Tibial nerve (tissue), 4 donors: ENCODE measurements at places on chromosomes 2 and 18.

DNA sequence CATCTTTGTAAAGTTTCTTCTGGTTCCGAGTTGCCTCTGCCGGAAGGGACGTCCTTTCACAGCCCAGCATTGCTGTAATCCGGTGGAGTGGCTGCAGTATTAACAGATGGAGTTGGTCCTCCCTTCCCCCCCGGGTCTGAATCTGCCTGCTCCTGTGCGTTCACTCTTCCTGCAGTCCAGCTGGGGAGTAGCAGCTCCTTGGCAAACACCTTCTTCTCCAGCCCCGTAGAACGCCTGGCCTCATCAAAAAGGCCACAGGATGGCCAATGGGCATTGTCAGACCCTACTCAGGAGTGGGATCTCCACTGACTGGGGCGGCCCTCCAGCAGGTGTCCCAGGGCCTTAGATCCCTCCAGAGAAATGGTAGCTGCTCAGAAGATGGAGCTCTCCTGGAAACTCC lies 234.0 kb downstream of the FAM210A start:
- DNase-seq = no peak

DNA sequence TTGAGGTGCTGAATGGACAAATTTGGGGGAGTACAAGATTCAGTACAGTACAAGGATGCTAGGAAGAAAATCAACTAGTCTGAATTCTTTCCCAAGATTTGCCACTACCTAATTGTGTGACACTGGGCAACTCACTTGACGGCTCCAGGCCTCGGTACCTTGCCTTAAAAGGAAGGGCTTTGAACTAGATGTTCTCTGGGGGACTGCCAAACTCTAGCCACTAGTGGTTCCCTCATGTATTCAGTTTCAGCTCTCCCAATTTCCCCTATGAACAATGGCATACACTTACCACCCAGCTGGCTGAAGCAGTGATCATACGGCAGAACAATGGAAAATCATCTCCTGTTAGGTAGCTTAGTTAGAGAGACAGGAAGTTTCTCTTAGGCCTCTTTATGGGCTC lies 73.4 kb downstream of the VWC2L start:
- no peak for DNase-seq

DNA sequence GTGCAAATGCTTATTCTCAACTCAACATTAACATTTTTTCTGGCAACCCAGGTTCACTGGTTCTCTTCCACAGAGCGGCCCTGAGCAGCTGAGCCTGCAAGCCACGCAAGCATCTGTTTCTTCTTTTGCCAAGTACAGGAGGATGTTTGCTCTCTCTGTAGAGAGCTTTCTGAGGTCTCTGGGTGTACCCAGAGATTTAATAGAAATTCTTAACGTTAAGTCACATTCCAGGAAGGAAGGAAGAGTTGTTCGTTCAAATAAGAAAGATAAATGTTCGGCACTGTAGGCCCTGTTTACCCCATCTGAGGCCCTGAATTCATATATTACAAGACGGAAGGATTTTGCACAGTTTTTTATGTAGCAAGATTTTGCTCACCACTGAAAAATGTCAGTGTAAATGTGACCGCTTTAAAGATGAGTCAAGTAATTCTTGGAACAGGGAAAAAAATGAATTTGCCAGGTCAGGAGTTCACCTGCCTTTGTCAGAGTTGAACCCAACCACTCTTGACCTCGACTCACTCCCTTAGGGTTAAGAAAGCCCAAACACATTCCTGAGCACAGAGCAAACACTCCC lies 30.1 kb downstream of the KCTD18 start:
- no peak for DNase-seq

DNA sequence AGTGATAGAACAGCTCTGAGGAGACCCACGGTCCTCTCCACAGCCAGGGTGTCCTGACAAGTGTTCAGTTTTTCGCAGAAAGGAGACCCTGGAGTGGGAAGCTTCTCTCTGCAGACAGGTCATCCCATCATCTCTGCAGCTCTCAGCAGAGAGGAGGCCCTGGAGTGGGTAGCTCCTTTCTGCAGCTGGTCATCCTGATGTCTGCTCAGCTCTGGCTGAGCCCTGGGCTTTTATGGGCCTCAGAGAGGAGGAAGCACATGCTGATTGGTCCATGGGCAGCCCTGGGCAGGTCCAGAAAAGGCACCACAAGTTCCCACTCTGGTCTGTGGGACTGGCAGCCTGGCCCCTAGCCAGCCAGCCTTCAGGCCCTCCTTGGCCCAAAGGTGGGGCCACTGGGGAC lies 72.3 kb upstream of the ST3GAL5 start:
- no peak for DNase-seq

- no peak for DNase-seq
Measured at GRCh38 chr2:238667639-238668038, 180.2 kb upstream of the TWIST2 start.

DNA sequence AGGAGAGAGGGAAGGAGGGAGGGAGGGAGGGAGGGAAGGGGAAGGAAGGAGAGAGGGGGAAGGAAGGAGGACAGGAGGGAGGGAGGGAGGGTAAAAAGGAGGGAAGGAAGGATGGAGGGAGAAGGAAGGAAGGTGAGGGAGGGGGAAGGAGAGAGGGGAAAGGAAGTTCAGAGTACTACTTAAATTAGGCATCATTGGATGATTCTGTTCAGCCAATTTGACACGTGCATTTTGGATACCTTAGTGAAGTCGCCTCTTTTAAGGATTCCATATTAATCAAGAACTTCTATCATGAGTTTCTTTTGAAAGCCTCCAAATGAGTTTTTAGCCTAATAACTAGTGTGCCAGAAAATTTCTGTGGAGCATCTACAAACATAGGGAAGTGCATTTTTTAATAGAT lies 62.9 kb downstream of the FEZ2 start:
- no peak for DNase-seq

DNA sequence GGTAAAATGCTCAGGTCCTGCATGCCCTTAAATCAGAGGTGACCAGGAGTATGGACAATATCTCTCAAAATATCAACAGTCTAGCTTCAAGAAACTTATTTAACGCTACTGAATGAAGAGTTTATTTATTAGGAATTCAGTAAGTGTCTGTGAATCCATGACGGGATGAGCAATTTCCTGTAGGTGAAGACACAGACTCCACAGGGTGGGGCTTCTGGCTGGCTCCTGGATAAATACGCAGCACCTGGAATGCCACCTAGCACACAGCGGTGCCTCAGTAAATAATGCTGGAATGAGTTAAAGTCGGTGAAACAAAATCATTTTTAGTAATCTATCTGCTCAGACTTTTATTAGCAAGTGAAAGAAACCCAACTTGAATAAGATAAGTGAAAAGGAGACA lies 29.4 kb upstream of the MBP start:
- no peak for DNase-seq

DNA sequence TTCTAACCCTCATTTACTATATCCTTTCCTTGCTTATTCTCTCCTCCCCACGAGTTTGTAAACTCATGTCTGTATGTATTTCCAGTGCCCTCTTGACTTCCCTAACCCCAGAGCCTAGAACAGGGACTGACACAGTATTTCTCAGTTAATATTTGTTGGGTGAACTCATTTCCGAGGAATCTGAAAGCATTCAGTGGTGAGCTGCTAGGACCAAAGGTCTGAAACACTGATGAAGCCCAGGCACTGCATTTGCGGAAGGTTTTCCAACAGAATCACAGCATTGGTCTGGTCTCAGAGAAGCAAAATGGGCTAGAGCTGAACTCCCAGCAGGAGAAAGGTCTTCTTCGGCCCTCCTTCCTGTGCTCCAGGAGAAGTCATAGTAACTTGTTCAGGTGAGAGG lies 56.8 kb downstream of the SOX11 start:
- DNase-seq = no peak

GRCh38 chr18:38551881-38552280 lies 986.3 kb upstream of the CELF4 start:
- DNase-seq = no peak
